LoVo (cell line): ENCODE measurements at places on chromosomes 5 and 9.

DNA sequence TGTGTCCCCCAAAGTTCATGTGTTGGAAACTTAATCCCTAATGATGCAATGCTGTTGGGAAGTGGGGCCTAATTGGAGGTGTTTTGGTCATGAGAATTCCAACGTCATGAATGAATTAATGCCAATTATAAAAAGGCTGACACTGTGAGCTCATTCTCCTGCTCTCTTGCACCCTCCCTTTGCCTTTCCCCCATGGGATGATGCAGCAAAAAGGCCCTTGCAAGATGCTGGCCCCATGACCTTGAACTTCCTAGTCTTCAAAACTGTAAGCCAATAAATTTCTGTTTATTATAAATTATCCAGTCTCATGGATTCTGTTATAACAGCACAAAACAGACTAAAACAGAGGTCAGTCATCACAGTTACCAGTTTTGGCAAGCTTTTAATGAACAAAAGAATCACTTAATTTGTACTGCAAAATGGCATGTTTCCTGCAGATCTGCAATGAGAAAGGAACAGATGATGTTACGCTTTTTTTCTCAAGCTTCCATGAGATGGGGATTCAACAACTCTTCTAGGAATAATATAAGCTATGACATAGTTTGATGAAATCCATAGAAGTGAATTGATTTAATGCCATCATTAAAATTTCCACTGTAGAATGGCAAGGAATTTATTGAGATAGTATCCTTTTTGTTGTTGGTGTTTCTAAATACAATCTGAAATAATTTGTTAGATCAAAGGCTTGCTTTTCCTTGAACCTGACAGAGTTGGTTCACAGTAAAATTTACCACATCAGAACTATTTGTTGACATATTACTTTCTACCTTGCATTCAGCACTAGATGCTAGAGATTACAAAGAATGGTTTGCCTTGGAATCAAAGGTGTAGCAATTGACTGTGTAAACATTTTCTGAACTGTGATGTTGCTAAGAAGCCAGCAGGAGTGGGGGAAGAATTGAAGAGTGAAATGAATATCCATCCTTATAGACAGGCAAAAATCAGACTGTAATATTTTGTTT is 29.3 kb upstream of the RFK start:
- DNase-seq: no peak

DNA sequence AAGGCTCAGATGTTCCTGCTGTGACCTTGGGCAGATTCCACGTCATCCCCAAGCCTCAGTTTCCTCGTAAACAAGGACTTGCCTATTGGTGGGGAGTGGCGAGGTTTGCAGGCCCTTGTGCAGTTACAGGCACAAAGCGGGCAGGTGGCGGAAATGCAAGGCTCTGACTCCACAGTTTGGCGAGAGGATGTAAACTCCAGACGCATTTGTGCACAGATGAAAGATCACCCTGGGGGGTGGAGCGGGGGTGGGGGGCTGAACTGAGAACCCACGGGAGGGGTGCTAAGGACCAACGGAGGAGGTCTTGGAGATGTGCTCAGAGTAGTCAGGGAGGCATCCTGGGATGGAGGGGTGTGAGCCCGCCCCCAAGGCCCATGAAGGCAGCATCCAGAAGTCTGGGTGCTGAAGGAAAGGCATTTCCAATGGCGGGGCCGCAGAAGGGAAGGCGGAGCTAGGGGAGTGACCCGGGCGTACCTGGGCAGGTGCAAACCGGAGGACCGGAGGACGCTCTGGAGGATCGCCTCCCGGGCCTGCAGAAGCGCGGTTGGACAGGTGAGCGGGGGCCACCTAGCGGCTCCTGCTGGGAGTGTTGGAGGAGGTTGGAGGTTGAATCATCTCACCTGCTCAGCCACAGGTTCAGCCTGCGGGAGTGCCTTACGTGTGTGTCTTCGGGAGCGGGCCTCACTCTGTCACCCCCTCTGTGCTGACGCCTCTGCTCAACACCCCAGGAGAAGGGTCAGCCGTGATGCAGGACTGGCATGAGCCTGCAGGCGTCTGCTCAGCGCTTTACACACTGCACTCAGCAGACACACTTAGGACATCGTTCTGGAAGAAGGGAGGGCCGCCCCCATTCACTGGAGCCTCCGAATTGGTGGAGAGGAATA is 1.9 kb upstream of the FIBCD1 start:
- peak; percentile 83 for DNase-seq

DNA sequence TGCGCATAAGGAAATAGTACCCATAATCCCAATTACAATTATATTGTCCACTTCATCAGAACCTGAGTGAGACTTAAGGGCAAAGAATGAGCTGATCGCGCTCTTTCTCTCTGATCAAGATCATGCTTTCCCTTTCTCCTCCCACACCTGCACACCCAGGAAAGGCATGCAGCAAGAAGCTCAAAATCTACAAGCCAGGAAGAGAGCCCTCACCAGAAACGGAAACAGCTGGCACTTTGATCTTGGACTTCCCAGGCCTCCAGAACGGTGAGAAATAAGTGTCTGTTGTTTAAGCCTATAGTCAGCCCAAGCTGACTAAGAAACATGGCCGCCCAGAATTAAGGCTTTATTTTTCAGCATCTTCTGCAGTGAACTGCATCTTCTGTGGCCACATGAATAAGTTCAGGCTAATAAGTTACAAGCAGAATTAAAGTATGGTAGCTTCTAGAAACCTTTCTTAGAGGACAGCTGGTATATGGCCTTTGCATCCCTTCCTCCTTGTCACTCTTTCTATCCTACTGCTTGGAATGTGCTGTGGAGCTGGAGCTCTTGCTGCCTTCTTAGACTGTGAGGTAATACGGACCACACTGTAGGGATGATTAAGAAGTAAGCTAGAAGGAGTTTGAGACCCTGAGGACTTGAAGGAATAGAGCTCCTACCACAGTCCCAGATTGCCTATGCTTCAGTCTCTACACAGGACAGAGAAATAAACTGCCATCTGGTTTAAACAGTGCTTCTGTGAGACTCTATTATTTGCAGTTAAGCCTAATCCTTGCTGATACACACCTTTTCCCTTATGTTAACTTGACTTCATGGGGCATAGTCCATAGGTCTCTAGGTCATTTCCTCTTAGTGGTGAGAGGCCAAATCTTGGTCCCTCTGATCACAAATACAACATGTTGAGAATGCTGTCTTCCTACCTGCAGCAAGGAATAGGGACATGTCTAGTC is 17.2 kb downstream of the OR2S2 start:
- peak; percentile 42 for DNase-seq

GRCh38 chr5:156087577-156088110 is 239.3 kb upstream of the SGCD start:
- DNase-seq: no peak

DNA sequence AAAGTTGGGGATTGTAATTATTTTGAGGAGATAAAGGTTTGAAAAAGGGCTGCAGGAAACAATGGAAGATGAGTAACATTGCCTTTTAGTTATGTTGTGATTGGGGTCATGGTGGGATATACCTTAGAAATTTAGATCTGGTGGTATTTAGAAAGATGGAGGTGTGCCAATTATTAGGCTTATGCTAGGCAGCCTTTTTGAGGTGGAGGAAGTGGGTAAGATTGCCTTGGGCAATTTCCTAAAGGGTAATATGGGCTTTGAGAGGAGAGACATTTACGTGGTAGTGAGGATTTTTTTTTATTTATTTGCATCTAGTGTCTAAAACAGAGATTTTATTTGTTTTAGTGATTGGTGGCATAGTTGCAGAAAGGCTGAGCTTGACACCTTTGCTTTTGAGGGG is 10.5 kb downstream of the HSPA4 start:
- DNase-seq: no peak

GRCh38 chr5:133742431-133742988 is 130.2 kb upstream of the FSTL4 start:
- DNase-seq: peak; percentile 33

DNA sequence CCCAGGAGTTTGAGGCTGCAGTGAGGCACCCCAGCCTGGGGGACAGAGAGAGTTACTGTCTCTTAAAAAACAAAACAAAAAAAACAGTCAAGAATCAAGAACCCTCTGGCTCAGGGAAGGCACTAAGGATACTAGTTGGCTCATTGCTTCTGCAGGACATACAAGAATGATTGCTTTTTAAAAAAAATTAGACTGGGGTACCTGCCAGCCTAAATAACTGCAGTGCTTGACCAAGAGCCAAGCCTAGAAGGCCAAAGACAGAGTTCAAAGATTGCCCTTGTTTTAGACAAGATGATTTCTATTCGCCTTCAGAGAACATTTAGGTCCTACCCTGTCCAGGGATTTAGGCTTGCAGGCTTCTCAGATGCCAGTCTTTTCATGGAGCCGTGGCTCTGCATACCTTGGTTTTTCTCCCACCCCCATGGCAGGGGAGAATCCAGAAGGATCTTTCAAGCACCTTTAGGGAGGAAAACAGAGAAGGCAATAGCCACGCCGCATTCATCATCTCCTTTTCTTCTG is 93.7 kb upstream of the IL6ST start:
- no peak for DNase-seq

DNA sequence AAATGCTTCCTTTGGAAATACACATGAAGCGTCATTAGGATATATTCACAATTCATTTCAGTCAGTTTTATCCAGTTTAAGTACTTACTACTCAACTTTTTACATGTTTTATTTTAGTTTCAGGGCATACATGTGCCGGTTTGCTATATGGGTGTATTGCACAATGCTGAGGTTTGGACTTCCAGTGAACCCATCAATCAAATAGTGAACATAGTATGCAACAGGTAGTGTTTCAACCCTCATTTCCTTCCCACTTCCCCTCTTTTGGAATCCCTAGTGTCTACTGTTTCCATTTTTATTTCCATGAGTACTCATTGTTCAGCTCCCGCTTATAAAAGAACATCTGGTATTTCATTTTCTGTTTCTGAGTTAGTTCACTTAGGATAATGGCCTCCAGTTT is 74.7 kb downstream of the TMEM161B start:
- no peak for DNase-seq

DNA sequence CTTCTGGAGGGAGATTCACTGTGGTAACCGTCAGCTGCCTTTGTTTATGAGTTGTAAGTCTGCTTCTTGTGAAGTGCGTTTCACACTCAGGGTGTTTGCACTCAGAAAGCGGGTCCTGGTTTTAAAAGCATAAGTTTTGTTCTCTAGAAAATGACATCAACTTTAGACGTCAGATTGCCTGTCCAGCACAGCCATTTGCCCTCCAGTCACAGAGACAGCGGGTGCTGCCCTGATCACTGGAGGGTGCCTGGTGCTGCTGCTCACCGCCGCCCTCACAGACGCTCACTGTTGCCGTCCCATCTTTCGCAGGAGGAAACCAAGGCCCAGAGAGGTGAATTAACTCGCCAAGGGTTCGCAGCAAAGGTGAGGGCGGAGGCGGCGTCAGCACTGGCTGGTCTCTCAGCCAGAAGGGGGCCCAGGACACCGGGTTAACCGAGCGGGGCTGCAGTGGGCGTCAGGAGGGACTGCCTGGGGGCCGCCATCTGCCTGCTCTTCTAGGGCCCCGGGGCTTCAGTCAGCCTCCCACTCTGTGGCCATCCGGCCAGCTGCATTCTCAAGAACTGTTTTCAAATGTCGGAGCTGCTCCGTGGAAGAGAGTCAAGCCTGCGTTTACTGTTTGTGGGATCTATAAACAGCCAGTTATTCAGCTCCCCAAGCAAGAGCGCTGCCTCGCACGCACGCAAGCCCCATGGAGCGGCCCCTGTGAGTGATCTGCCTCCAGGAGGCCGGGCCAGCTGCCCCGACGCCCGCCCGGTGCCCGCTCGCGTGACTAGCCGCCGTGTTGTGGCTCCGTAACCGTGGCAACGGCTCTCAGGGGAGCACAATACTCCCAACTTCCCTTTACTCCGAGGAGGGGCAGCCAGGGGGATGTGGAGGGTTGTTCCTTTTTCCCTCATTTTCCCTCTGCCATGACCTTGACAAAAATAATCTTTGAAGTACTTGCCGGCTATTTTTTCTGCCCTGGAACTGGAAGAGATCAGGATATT is 43.4 kb upstream of the EXOC3 start:
- DNase-seq: peak; percentile 92

DNA sequence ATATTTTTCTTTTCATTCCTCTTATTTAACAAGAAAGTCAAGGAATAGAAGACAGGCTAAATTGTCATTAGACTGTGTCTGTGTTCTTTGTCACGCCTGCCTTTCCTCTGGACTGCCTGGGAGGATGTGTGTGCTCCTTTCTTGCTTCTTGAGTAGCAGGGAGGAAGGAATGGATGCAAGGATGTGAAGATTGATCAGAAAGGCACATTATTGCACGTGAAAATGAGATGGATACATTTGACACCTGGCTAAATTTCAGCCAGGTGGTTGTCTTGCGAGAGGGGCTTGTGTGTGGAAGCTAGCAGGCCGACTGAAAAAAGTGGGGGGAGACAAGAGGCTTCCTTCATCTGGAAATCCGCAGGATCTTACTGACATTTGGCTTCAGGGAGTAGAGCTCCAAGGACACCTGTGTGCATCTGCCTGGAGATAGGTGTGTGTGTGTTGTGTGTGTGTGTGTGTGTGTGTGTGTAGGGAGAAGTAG is 200.1 kb downstream of the MEF2C start:
- no peak for DNase-seq

GRCh38 chr5:83639911-83640310 is 80.7 kb downstream of the HAPLN1 start:
- DNase-seq: no peak

- no peak for DNase-seq
Measured at GRCh38 chr9:103721056-103721455, 373.1 kb upstream of the SMC2 start.

DNA sequence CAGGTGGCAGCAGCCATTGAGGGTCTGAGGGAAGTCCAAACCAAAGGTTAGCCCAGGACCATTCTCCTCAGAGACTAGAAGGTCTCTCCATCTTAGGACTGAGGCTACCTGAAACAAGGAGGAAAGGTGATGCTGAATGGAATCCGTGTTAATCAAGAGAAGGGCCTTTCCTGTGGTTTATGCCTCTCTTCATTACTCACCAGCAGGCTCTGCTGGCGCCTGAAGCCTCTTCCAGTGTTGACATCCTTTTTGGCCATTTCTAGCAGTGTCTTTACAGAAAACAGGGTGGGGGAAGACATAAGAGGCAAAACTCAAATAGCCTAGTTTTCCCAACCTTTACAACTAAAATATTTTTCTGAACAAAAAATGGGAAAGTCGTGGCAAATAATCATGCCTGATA is 98.0 kb downstream of the ENC1 start:
- DNase-seq: no peak

- DNase-seq: no peak
Measured at GRCh38 chr9:76581731-76582130, 122.7 kb downstream of the GCNT1 start.

GRCh38 chr5:177553671-177554429 is 513 bp downstream of the FAM193B start:
- DNase-seq: no peak

DNA sequence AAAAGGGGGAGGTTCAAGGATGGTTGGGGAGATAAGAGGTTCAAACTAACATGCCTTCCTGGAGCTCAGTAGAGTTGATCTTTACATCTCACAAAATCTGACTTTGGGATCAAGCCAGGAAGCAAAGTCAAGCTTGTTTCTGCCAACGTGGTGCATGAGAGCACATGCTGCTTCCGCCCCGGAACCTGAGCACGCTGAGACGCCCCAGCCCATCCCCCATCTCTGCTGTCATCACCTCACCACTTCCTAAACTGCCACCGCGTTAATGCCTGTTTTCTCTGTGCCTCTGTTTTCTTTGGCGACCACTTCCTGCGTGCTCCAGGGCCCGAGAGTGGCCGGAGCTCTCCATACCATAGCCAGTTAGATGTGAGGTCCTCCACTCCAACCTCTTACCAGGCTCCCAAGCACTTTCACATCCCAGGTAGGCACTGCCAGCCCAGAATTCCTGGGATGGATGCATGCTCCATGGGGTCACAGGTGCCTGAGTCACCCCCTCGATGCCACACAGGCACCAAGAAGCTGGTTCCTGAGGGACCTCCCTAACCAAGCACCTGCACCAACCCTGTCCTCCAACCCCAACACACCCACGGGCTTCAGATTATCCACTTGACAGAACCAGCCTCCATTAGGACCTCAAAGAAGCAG is 31.2 kb upstream of the AFAP1L1 start:
- DNase-seq: no peak
